ENCODE measurements at places on chromosomes 6 and 20.

DNA sequence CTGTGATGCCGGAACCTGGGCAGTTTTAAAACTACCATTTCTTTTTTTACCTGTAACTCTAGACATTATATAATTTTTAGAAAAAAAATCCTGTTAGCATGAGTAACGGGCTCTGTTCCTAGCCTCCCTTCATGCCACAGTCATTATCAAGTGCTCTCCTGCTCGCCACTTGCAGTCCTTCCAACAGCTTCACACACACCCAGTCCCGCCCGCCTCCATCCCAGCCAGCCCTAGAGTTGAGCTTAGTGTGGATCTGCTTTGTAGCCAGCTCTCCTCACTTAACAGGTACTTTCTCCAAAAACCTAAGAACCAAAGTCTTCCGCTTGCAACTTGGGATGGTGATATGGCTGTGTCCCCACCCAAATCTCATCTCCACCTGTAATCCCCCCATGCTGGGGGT is 51.5 kb downstream of the EZR start:
- H3K4me3 ChIP-seq = no peak overlapping the region
- H3K36me3 ChIP-seq = peaks cover 25% of the 10 kb centered on the region
- no peaks in the 10 kb centered on the region for H3K27me3 ChIP-seq

DNA sequence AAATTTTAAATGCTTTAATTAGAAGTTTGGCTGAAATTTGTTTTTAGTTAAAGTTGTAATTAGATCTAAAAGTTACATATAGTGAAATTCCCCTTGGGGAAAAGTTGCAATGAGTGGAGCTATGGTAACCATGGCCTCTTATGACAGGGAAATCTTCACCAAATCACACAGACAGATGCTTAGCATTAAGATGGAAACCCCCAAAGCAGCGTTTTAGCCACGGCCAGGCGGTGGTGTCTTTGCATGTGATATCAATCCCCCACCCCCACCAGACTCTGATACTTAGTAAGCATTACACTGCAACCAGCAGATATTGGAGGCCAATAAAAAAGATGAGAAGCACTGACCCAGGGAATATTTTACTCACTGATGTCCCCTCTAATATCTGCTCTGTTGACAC is 75.7 kb downstream of the REPS1 start:
- H3K36me3 ChIP-seq = peaks cover 93% of the 10 kb centered on the region
- H3K27ac ChIP-seq = no peak overlapping the region
- H3K27me3 ChIP-seq = no peaks in the 10 kb centered on the region
- H3K4me3 ChIP-seq = no peak overlapping the region
- no peak for DNase-seq

- no peaks in the 10 kb centered on the region for H3K36me3 ChIP-seq
- H3K27ac ChIP-seq = no peak overlapping the region
- DNase-seq = no peak
Measured at GRCh38 chr20:32920066-32920465, 61.3 kb downstream of the EFCAB8 start.

GRCh38 chr20:48381353-48382120 is 446.3 kb downstream of the PREX1 start:
- no peaks in the 10 kb centered on the region for H3K36me3 ChIP-seq
- peaks cover 17% of the 10 kb centered on the region for H3K4me1 ChIP-seq
- DNase-seq = no peak
- no peak overlapping the region for H3K4me3 ChIP-seq
- no peaks in the 10 kb centered on the region for H3K27me3 ChIP-seq
- no peak overlapping the region for H3K27ac ChIP-seq

DNA sequence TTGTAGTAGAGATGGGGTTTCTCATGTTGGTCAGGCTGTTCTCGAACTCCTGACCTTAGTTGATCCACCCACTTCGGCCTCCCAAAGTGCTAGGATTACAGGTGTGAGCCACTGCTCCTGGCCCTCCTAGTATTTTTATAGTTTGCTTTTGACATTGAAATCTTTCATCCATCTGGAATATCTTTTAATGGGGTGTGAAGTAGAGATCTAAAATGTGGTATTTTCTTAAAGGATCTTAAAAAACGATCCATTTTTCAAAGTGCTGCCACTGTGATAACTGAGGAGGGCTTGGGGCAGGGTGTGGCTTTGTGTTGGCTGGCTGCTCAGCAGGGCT is 23.1 kb downstream of the CDS2 start:
- no peak overlapping the region for H3K27ac ChIP-seq
- H3K4me1 ChIP-seq = peaks cover 7% of the 10 kb centered on the region
- DNase-seq = no peak
- no peak overlapping the region for H3K4me3 ChIP-seq
- H3K36me3 ChIP-seq = no peaks in the 10 kb centered on the region

- H3K36me3 ChIP-seq = no peaks in the 10 kb centered on the region
- no peak overlapping the region for H3K4me3 ChIP-seq
- H3K27me3 ChIP-seq = no peaks in the 10 kb centered on the region
- peaks cover 2% of the 10 kb centered on the region for H3K4me1 ChIP-seq
Measured at GRCh38 chr6:129320892-129321291, 389.1 kb downstream of the ARHGAP18 start.

DNA sequence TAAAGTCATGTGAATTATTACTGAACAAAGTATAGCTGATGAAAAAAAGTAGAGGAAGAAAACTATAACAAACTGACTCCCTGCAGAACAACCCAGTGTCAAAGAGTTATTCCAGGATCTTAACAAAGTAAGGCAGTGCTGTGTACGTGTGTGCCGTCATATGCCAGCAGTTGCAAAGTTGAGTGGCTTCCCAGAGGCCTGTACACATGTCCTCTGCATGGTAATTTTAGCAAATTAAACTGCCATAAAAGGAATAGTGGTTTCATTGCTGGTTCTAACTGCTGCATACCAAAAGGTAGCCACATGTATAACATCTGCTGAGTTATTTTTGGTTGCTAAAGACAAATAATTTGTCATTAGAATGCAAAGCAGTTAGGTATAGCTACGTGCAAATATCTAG is 44.8 kb downstream of the RIPOR2 start:
- no peak overlapping the region for H3K4me3 ChIP-seq
- no peak overlapping the region for H3K27ac ChIP-seq
- H3K27me3 ChIP-seq = no peaks in the 10 kb centered on the region
- DNase-seq = no peak
- no peaks in the 10 kb centered on the region for H3K36me3 ChIP-seq
- H3K4me1 ChIP-seq = no peaks in the 10 kb centered on the region

GRCh38 chr6:139635401-139636130 is 261.1 kb upstream of the CITED2 start:
- H3K4me3 ChIP-seq = no peak overlapping the region
- DNase-seq = no peak
- no peaks in the 10 kb centered on the region for H3K36me3 ChIP-seq
- H3K27ac ChIP-seq = no peak overlapping the region
- no peaks in the 10 kb centered on the region for H3K27me3 ChIP-seq

GRCh38 chr20:33391722-33392415 is 9.4 kb downstream of the CDK5RAP1 start:
- peak overlapping the region; percentile 69 for H3K27ac ChIP-seq
- no peak overlapping the region for H3K4me3 ChIP-seq
- H3K36me3 ChIP-seq = peaks cover 55% of the 10 kb centered on the region
- peaks cover 1% of the 10 kb centered on the region for H3K4me1 ChIP-seq

GRCh38 chr6:16503970-16504415 is 257.3 kb downstream of the ATXN1 start:
- H3K27me3 ChIP-seq = no peaks in the 10 kb centered on the region
- no peak for DNase-seq
- H3K27ac ChIP-seq = no peak overlapping the region
- no peaks in the 10 kb centered on the region for H3K36me3 ChIP-seq

DNA sequence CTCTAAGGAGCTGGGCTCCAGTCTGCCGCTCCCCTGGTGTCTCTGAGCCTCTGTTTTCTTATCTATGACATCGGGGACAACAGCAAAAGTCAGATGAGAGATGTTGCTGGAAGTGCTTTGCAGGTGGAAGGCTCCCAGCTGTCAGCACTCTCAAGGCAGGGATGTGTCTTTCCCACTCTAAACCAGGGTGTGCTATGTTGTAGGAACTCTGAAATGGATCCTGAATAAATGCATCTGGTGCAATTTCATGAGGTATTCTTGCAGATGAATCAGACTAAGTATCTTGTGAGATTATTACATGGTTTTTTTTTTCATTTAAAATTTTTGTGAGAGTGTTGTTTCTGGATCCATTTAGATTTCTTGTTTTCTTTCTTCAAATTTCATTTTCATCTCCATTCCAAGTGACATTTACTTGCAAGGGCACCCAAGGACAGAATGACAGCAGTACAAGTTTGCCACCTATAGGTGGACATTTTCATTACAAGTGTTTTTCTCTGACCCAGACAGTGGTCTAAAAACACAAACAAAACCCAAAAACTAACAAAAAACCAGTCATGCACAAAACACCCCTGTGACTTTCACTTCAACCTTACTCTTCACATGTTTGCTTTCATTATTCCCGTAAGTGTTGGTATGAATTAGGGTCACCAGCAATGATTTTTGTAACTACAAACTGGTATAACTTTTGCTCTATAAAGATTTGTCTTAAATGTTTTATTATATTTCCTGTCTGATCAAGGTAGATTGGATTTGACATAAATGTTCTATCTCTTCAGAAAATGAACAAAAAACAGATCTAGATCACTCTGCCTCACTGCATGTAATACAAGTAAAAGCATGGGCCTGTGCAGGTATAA is 14.7 kb upstream of the SIM1 start:
- no peaks in the 10 kb centered on the region for H3K4me1 ChIP-seq
- H3K27me3 ChIP-seq = no peaks in the 10 kb centered on the region
- H3K27ac ChIP-seq = no peak overlapping the region
- no peaks in the 10 kb centered on the region for H3K36me3 ChIP-seq
- H3K4me3 ChIP-seq = no peak overlapping the region

GRCh38 chr6:88374553-88374952 is 208.4 kb upstream of the CNR1 start:
- peaks cover 12% of the 10 kb centered on the region for H3K4me1 ChIP-seq
- H3K27me3 ChIP-seq = peaks cover 63% of the 10 kb centered on the region
- H3K4me3 ChIP-seq = no peak overlapping the region
- H3K36me3 ChIP-seq = no peaks in the 10 kb centered on the region
- no peak overlapping the region for H3K27ac ChIP-seq

DNA sequence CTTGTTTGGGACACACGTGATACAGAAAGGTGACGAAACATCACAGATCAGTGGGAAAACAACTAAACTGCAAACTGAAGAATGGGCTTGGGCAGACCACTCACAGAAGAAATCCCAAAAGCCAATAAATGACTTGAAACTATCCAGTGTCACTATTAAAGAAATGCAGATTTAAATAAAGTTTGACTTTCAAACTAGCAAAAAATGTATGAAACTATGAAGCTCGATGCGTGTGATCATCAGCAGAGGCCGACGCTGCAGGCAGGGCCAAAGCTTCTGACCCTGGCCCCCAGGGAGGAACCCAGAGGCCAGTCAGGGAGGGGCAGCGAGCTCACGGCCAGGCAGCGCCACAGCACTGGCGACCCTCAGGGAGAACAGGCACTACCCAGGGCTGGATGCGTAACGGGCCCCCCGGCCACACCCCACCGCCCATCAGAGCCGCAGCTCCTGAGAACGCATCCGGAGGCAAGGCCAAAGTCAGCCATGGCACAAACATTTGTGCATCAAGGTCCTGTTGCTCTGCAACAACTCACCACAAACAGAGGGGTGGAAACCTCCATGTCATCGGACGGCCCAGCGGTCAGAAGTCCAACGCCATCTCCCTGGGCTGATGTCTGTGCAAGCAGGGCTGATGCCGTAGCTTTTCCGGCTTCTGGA is 94.1 kb downstream of the YTHDF1 start:
- no peak for DNase-seq
- H3K4me1 ChIP-seq = no peaks in the 10 kb centered on the region
- no peak overlapping the region for H3K27ac ChIP-seq
- H3K27me3 ChIP-seq = peaks cover 43% of the 10 kb centered on the region
- no peaks in the 10 kb centered on the region for H3K36me3 ChIP-seq

- no peaks in the 10 kb centered on the region for H3K36me3 ChIP-seq
- peak overlapping the region; percentile 58 for H3K4me3 ChIP-seq
- H3K27me3 ChIP-seq = no peaks in the 10 kb centered on the region
Measured at GRCh38 chr6:75333676-75334200, 49.1 kb upstream of the TMEM30A start.

GRCh38 chr6:56771189-56771588 is 128.5 kb upstream of the DST start:
- peaks cover 17% of the 10 kb centered on the region for H3K4me1 ChIP-seq
- DNase-seq = no peak
- H3K27me3 ChIP-seq = no peaks in the 10 kb centered on the region
- no peak overlapping the region for H3K4me3 ChIP-seq
- H3K36me3 ChIP-seq = no peaks in the 10 kb centered on the region

DNA sequence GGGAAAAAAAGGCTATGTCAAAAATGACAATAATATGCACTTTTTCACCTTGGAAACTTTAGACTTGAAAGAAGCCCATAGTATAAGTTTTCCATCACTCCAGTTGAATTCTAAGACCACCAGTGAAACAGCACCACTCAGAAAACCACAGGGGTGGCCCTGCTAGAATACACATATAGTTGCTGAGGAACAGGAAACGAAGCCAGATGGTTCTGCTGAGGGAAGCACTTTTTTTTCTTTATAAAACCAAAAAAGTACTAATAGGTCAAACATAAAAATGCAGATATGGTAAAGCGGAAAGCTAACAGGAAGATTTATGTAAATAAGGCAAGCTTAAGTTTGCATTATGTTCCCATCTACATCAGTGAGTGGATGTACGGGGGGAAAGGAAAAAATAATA is 303.9 kb downstream of the FOXC1 start:
- no peak overlapping the region for H3K27ac ChIP-seq
- H3K4me1 ChIP-seq = peaks cover 21% of the 10 kb centered on the region
- peaks cover 9% of the 10 kb centered on the region for H3K36me3 ChIP-seq
- no peak overlapping the region for H3K4me3 ChIP-seq
- H3K27me3 ChIP-seq = no peaks in the 10 kb centered on the region

DNA sequence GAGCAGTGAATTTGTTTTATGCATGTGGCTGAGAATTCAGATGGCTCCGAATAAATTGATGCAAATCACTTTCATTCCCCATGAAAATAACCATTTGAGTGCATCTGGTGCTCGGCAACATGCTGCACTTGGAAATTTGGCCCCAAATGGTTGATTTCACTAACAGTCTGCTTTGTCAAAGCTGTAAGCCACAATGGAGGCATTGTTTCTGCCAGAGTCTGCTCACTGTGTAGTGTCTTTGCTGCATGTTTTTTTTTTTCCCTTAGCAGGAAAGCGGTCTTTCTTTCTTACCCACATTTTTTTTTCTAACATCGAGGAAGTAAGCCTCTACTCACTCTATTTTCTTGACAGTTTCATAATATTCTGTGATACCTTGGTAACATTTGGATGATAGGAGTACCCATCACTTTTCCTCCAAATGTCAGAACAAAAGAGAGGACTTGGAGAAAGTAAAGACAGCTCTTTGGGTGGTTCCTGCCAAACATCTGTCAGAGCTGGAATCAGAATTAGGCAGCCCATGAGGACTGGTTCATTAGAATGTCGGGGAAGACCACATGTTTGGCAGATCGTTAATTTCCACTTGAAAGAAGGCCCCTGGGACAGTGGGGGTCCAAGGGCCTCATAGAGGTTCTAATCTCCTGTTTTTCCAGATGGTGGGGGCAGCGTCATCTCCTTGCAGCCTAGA is 149.5 kb downstream of the DOK5 start:
- DNase-seq = no peak
- peaks cover 4% of the 10 kb centered on the region for H3K36me3 ChIP-seq
- no peaks in the 10 kb centered on the region for H3K4me1 ChIP-seq

- H3K27me3 ChIP-seq = no peaks in the 10 kb centered on the region
- H3K27ac ChIP-seq = peak within 1 kb of the TSS; percentile 95
- DNase-seq = peak; percentile 93
- H3K4me3 ChIP-seq = peak within 1 kb of the TSS; percentile 63
- no peaks in the 10 kb centered on the region for H3K36me3 ChIP-seq
- peaks cover 1% of the 10 kb centered on the region for H3K4me1 ChIP-seq
Measured at GRCh38 chr6:121435444-121436069, at the start of gene GJA1. Gene GJA1 (plus strand): TSS chr6:121435646. CDS start chr6:121446848, 11,202 bp downstream.

All from mesenchymal stem cell (in vitro differentiated cells and primary cell).